Upper lobe of left lung (tissue), 6 donors: ENCODE measurements at places on chromosomes 4 and X.

- no peak for DNase-seq
Measured at GRCh38 chrX:149037281-149037870, 467.7 kb downstream of the IDS start.

DNA sequence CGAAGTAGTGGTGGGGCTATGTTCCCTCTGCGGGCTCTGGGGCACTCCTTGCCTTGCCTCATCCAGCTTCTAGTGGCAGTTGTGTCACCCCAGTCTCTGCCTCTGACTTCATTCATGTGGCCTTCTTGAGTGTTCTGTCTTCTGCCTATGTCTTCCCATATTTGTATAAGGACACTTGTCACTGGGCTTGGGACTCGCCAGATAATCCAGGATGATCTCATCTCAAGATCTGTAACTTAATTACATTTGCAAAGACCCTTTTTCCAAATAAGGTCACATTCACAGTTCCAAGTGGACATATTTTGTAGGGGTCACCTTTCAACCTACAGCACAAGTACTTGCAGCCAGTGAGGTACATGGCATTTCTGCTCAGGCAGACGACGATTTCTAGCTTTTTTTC, 30.3 kb upstream of the CLDN24 start:
- DNase-seq, result no peak

DNA sequence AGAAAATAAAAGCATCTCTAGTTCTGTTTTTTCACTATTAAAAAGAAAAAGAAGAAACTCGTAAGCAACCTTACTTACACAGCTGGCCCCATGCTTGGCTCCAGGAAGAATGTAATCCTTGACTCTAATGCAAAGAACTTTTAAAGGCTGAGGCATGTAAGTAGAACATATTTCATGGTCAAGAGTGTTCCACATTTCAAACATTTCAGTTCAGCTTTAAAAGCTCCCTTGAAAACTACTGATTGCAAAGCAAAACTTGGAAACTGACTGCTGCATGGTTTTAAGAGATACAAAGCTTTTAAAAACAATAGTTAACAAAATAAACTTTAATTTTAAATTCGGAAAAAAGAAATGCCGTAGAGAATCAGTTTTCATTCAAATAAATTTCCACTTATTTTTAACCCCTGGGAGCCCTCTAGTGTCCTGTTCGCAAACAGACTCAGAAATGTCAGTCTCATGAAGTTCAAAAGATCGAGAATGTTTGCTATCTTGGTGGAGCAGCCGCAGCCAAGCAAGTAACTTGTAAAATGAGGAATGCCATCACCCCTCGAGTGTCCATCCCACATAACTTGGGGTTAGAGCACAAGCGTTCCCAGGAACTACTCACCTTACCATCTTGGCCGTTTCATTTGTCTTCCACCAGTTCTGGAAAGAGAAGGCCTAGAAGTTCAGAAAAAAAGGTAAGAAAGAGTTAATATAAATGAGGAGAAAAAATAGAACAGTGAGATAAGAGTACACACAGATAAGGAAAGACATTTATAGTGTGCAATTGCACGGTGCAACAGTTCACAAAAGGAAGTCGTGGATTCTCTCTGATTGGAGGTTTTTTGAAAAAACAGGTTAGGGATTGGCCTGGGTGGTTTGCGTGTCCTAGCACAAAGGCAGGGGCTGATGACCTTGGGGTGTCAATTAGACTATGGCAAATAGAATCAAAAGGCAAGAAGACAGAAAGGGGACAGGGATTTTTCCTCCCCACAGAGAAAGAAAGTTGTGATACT, at the start of gene GASK1B:
Gene GASK1B (minus strand): TSS at position 765 of the 998 bp plus-strand sequence. CDS start 1,650 bp downstream, outside the sequence.
- peak; percentile 32 for DNase-seq

GRCh38 chr4:87865288-87865687, 32.5 kb downstream of the MEPE start:
- DNase-seq, result no peak

DNA sequence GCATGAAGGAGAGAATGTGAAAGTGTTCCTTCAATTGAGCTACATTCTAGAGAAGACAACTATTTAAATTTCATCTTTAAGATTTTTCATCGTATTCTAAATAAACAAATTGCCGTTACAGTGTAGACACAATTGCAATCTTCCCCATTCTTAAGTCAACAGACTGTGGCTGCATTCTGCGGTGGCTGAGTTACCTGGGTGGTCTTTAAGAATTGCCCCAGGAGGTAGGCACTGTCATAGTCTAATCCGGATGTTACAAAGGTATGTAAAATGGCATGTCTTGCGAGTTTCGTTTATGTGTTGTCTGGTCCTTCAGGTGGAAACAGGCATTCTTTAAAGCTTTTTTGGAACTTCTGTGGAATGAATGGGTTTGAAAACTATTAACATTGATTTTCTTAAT, 586.1 kb upstream of the PITX2 start:
- DNase-seq, result no peak

DNA sequence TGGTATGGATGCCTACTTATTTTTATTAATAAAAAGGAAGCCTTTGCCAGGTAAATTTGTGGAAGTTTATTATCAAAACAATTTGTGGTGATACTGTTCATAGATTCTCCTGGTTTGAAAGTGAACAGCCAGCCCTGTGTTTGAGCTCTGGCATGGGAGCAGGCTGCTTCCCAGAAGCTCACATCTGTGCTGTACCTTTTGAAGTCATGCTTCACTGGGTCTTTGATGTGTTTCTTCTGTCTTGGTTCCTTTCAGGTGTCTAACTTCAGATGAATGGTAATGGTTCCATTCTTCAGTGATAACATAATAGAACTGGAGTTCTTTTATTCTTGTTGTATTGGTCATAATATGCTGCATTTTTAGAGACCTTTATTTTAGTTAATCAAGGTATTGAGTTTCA, 85.5 kb downstream of the BMPR1B start:
- no peak for DNase-seq

GRCh38 chrX:56564921-56565840, 1.8 kb downstream of the UBQLN2 start:
- DNase-seq, result peak; percentile 9

DNA sequence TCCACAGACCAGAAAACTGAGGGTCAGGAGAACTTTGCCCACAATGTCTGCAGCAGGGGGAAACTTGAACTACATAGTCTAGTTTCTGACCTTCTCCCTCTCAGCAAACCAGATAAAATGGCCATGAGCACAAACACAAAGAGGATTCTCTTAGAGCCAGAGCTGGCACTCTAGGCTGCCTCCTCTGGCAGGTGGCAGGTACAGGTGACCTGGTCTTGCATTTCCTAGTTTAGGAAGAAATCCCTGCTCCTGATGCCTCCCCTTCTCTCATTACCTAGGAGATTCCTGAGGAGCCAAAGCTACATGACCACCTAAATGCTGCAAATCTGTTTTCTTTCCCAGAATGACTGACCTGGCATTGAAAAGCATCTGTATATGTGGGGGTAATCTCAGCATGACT, 45.1 kb downstream of the ARHGEF9 start:
- no peak for DNase-seq

DNA sequence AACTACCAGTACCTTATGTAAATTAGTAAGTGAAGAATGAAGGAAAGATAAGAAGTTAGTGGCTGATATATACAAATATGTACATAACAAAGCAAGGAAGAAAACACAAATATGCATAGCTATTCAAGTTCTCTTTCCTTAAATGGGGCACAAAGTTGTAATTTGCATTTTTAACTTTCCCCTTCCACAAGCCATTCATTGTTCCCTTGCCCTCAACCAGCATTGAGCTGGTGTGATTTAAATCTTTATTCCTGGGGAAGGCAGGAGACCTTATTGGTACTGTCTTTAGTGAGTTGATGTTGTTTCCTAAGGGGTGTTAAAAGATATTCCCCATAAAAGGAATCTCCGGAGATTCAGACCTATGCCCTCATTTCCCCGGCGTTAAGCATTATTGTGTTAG, 735.3 kb downstream of the PCDH18 start:
- no peak for DNase-seq

DNA sequence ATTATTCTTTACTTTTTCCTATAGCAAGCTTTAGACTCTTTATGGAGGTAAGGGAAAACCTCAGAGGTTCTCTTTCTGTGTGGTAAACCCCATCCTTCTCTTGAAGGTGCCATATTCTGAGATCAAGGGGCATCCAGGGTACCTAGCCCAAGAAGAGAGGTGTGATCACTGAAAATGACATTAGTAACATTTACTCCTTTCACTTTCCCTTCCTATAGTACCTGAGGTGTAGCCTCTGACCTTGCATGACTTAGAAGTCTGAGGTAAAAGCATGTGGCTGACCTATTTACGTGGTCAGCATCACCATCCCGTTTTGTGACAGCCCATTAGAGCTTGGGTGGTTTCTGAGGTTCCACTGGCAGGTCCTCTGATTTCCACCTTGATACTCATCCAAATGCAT, 25.7 kb downstream of the SGMS2 start:
- DNase-seq, result no peak

GRCh38 chrX:45479196-45479834, 278.6 kb upstream of the DIPK2B start:
- DNase-seq, result no peak

DNA sequence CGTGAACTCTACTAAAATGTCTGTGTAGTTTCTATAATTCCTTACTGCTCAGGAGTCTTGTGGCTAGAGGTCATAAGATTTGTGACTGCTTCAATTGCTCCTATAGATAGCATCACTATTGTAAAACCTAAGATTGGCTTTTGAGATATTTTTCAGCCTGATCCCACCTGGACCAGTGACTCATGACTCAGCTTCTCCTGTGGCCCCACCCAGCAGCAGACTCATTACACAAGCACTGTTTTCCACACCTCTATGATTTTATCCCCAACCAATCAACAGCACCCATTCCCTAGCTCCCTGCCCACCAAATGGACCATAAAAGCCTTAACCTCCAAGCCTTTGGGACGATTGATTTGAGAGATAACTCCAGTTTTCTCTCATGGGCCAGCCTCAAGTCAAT, 1157.0 kb upstream of the INTU start:
- DNase-seq, result no peak

DNA sequence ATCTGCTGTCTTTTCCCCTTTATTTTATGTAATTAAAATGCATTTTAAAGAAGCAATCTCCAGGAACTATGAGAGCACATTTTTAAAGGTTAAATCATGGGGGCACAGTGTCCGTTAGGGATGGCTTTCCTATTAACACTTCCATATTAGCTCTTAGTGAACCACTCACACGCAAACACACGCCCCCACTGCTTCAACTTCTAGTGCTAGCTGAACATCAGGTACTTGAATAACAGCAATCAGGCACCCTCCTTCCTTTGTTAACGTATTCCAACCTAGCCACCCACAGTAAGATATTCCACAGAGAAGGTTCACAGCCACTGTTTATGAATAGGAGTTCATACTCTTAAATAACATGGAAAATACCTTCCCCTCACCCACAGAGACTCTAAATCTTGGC, 9.3 kb downstream of the TMEM255A start:
- no peak for DNase-seq

DNA sequence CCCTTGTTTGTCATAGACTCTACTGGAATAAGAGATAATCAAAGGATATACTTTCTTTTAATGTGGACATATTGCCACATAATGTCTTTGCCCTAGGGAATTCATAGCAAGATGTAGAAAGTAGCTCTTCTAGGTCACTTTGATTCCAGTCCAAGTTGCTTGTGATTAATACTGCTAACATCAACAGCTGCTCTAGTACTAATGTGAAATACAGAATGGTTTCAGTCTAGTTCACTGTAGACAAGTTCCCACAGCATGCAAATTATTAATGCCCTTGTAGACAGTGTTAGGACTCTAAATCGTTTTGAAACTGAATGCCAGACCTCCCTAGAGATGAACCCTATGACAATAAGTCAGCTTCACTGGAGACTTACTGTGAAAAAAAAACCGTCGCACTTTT, 494.6 kb upstream of the ATOH1 start:
- DNase-seq, result no peak

DNA sequence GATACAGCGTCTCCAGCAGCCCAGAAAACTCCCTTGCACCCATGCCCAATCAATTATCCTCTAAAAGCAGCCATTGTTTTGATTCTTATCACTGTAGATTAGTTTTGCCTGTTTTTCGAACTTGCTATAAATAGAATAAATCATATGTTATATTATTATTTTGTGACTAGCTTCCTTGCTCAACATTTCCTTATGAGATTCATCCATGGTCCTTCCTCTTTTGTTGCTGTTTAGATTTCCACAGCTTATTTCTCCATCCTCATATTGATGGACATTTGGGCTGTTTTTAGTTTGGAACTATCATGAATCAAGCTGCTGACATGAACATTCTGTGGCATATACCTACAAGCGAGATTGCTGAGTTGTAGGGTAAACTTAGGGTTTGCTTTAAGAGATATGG, 595.3 kb downstream of the BCOR start:
- no peak for DNase-seq

GRCh38 chr4:99624141-99624719, 33.4 kb downstream of the C4orf54 start:
- DNase-seq, result no peak

DNA sequence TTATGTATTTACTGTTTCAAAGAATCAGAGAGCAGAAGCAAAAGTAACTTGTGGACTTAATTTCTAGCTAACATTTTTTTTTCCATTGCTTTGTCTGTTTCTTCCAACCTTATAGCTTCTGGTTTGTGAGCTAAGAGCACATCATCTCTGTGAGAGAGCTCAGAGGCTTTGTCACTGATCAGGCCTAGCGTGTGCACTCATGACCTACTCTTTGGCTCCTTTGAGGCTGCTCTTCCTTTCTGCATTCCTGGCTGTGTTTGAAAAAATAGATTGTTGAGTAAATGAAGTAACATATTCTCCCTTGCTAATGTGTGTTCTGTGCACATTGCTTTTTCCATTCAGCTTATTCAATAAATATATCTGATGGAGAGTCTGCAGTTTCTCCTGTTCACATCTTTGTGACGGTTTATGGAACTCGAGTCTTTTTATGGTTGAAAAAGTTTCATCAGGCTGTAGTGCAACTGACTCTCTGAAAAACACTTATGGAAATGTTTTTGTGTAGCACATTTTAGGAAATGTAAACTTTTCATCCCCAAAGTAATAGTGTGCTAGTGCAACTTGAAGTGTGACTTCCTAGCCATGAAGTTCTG, 133.0 kb downstream of the RAPGEF2 start:
- DNase-seq, result no peak

DNA sequence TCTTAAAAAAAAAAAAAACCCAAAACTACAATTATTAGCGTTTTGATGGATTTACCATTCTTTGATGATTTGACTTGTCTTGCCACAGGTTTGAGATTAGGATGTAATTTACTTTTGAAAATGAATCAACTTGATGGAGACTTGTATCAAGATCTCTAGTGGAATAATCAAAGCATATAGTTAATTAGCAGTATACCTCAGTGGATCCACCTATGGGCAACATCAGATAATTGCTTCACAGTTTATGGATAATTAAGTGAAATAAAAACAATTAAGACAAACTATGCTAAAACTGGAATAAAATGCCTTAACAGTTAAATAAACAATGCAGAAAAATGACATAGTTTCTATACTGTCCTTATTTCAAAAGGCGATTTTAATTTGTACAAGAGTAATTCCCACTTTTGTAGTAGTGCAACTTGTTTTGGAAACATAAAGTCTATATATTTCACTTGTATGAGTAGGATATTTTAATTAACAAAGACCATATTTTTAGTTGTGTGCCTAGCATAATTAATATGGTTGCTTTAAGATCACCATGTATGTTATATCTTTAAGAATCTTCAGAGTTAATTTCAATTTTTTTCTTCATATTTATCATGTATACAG, 4.2 kb downstream of the CPEB2 start:
- DNase-seq, result no peak
